Effector CD8-positive, alpha-beta T cell (primary cell): ENCODE measurements at places on chromosomes 6 and 20.

DNA sequence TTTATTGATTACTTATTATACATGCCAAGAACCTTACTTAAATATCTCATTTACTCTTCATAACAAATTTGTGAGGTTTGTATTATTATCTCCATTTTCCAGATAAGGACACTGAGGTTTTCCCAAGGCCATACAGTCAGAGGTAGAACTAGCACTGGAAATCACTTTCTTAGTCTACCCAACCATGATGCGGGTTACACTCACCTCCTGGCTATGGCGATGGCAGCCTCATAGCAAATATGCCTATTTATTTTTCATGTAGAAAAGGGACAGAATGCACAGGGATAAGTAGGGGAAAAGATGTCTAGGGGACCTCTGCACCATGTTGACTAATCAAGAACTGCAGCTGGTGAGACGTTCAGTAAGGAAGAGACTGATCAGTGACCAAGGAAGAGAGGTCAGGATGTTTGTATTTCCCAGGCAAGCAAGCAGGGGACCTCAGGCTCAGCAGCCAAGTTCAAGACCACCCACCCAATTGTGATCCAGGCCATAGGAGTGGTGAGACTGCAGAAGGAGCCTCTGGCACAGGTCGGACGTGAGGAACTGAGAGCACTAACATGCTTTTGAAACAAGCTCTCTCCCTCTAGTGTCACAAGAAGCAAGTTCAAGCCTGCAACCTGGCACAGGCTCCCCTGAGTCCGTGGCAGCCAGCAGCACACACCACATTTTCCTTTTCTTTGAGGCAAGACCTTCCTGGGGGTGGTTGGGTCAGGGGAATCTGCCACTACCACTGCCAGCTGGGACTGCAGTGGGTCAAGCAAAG lies 97.8 kb downstream of the GMPR start:
- no peak for DNase-seq

DNA sequence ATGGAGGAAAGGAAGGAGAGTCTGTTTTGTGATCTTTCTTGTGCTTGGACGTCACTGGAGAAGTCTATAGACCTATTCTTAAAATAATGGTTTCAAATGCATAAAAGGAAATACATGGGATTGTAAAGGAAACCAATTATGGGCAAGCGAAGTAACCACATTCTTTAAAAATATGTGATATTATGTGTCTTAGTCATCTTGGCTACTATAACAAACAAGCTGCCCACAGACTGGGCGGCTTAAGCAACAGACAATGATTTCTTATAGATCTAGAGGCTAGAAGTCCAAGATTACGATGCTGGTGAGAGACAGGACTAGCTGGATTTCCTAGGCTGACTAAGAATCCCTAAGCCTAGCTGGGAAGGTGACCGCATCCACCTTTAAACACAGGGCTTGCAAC lies 49.4 kb upstream of the CD83 start:
- no peak for DNase-seq

- no peak for DNase-seq
Observed at GRCh38 chr6:90448836-90449235, 138.0 kb downstream of the MAP3K7 start.

DNA sequence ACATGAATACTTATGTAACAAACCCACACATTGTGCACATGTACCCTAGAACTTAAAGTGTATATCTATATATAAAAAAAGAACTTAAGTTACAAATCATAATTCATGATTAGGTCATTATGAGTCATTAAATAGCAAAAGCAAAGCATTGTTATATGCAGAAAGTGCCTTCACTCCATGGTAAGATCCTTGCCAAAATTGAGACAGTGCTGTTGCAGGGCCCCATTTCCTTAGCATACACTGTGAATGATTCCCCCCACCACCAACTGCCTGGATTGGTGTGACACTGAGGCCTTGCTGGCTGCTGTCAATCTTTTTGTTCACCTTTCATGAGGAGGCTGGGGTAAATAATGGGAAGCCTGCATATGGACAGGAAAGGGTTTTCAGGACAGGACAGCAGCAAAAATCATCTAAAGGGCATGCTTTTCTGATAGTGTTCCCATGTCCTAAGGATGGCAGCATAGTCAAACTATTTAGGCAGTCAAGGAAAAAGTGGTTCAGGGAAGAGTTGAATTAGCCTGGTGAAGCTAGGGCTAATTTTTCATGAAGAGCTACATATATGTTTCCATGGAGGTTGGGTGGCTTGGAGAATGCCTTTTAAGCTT lies 188.2 kb upstream of the ASCC3 start:
- no peak for DNase-seq

DNA sequence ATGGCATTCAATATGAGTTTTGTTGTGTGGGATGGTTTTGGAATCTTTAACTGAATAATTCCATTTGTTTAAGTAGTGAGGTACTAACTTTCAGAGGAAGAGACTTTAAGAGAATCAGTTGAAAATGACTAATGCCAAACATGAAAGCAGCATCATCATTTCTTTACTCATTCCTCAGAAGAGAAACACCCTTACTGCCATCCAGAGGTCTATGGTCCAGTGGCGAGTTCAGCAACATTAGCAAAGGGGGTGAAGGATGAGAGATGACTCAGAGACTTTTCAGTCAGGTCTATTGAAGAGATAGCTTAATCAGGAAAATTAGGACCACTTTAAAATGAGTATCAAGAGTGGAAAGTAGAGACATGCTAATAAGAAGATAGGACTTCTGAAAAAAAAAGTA lies 118.8 kb downstream of the COL19A1 start:
- DNase-seq: no peak

DNA sequence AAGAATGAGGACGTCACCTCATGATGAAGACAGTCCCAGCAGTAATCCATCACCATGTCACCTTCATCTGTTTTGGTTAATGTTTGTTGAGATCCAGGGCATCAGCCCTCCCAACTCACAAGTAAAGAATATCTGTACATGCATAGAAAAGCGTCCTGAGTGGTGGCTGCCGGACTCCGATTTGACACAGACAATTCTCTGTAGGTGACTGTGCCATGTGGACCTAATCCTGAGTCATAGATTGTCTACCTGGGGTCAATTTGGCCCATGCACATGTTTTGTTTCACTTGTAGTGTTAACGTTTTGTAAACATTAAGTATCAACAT lies 168.4 kb upstream of the UST start:
- DNase-seq: no peak

DNA sequence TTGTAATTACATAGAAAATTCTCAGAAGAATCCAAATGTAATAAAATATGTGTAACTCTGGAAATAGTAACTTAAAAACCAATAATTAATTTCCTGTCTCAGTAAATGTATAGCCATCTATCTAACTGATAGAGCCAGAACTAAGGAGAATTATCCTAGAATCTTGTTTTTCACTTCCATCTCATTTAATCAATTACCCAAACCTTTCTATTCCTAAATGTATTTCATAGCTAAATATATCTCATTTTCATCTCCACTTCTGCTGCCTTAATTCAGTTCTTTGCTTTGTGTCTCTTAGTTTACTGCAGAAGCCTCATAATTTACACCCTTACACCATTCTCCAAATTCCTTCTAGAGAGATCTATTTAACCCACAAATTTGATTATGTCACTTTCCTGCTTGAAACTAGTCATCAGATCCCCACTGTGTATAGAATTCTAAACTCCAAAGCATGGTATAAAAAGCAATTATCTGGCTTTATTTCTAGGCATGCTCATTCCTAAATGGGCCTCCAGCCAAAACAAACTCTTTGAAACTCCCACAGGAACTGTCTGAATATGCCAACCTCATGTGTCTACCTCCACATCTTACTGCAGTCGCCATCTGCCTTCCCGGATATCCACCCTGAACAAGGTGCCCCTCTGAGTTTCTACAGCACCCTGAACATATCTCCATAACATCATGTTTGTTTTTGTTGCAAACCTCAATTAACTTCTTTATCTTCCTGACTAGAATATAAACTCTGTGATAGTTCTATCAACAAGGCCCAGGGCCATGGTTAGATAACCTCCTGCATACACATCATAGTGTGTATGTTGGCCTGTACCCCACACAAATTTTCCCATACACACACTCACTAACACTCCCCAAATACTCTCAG lies 70.5 kb upstream of the ADTRP start:
- DNase-seq: no peak

DNA sequence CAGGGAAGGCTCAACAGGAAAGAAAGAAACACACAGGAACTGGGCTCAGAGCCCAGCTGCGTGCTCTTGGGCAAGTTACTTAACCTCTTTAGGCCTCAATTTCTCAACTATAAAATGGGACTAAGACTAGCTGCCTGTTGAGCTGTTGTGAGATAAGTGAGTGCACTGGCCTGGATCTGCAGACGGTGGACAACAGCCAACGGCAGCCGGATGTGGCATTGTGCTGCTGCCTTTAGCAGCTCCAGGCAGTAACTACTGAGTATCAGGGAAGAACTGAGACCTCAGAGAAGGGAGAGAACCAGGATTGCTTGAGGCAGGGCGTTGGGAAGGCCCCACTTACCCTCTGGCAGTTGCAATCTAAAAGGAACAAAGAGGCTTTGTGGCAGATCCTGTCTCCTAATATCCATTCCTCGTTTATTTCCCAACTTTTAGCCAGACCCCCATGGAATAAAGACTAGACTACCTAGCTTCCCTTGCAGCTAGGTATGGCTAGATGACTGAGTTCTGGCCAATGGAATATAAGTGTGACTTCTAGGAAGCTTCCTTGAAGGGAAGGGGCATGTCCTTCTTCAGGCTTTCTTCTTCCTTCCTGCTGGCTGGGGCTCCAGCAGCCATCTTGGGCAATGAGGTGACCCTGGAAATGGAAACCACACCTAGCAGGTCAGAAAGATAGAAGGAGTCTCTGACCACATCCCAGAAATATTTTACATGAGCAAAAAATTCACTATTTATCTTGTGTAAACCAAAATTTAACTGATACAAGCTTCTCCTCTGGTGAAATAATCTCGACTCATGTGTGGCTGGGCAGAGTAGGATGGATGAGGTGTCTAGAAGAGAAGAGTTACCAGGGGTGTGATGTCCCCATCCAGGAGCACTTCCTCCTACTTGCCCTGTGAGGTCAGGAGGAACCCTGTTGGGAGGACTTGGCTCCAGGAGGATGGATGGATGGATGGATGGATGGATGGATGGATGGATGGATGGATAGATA lies 67.6 kb downstream of the MRPL14 start:
- DNase-seq: no peak

GRCh38 chr6:75204959-75205775 lies 686 bp downstream of the COL12A1 start:
- DNase-seq: no peak
